Astrocyte of the cerebellum (primary cell): ENCODE measurements at places on chromosomes 6 and 20.

GRCh38 chr6:27239258-27239657 is 8.2 kb upstream of the PRSS16 start:
- DNase-seq = no peak

DNA sequence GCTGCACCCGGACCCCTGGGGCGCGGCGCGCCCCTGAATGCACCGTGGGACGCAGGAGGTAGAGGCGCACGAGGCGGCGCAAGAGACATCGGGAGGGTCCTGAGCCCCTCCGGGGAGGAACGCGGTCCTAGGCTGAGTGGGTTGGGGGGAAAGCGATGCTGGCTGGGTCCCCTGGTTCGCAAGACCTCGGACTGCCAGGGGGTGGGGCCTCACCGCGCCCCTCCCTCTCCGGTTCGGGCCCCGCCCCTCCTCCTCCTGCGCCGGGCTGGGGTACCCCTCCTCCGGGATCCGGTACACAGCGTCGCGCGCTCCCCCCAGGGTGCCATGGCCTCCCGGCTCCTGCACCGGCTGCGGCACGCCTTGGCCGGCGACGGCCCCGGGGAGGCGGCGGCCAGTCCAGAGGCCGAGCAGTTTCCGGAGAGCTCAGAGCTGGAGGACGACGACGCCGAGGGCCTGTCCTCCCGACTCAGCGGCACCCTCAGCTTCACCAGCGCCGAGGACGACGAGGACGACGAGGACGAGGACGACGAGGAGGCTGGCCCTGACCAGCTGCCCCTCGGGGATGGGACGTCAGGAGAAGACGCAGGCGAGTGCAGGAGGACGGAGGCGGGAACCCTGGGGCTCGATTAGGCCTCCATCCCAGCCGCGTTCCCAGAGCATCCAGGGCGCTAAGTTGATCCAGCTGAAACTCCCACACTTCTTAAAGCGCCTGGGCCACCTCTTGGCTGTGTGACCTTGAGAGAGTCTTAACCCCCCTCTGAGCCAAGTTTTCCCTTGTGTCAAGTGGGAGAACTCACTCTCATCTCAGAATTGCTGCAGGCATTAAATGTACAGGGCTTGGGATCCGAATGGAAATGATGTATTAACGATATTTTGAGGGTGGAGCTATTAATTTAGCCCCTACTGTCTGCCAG is 541 bp downstream of the SNX21 start:
- no peak for DNase-seq

GRCh38 chr20:59159493-59160376 is 3.9 kb upstream of the ZNF831 start:
- no peak for DNase-seq

DNA sequence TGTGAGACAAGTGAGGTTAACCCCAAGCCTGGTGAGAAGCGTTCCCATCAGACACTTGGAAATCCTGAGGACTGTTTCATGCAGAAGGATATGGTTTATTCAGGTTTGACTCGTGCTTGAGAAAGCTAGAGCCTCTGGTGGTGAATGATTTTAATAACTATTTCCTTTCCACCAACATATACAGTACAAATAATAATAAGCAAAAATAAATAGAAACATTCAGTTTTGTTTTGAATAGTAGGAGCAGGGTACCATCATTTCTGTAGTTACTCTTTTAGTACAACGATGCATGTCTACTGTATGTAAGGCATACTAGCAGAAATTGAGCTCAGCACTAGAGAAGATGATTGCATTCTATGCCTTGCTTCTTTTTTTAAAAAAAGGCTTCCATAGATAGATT is 33.5 kb downstream of the PLG start:
- no peak for DNase-seq

DNA sequence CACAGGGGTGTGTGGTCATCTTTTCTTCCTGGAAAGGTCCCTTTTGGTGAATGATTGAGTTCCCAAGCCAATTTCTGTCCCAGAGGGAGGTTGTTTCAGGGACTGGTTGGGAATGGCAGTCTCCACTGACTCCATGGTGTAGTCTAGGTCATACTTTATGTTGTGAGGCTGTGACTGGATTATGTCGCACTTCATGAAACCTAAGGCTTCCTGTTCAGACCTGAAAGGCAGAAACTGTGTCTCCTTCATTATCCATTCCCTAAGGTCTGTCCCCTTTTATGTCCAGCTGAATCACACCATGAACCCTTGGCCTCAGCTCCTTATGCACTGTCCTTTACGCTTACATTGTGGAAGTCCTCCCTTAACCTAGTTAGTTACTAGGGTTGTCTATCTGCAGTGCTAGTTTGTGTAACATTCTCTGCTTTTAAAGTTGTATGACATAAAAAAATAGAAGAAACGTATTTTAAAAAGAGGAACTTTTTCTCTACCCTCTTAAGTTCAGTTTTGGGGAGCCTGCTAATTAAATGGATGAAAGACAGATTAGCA is 191.3 kb downstream of the JARID2 start:
- DNase-seq = no peak

DNA sequence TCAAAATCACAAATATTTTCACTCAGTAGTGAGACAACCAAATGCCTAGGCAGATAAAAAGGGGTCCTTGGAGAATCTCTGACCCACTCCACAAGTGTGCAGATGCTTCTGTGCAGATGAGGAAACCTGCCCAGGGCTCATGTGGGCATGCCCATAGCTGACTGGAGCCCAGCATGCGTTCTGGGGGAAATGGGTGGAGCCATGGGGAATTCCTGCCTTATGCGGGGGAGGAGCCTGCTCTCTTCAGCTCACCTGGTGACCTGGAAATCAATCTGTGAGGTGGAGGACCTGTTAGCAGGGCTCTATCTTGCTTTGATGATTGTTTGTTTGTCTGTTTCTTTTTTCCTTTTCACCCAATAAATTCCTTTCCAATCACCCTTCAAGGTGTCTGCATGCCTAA is 23.4 kb upstream of the PLN start:
- DNase-seq = no peak

DNA sequence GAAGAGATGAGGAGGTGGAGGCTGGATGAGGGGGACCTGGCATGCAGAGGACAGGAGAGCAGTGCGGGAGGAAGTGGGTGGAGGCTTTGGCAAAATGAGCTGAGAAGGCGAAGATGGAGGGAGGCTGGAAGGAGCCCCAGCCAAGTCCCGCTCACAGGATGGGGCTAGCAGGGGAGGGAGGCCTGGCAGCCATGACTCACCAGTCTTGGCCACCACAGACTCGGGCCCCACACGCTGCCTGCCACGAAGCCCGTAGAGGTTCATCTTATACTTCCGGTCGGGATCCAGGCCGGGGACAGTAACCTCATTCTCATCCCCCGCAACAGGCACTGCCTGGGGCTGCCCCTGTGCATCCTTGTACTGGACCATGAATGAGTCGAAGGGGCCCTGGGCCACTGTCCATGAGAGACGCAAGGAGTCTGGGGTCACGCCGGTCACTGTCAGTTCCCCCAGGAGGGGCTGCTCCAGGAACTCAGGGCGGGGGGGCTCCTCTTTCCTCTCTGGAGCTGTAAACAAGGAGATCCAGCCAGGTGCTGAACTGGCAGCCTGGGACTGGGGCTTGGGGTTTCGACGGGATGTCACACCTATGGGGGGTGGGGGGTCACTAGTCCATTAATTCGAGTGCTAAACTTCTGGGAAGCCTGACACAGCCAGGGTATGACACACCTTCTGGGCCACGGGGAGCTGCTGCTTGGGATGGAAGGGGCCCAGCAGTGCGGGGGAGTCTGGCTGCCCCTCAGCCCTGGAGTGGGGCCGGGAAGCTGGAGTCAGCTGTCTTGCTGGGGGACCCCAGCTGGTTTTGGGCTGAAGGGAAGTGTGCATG is 27.8 kb downstream of the TNXB start:
- peak; percentile 66 for DNase-seq

DNA sequence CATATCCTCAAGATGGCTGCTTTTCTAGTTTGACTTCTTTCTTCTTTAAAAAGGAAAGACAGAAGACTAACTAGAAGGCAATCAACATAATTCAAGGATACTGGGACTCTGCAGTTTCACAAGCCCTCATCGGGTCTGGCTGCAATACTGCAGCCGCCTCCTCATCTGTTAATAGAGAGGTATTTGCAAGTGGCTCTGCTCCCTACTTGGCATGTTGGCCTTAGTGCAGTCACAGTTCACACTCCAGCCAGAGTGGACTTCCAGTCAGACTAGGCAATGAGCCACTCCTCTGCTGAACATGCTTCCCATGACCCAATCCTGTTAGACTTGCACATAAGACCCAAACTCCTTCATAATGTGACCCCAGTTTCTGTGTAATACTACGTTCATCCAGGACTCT is 141.9 kb upstream of the ENPP5 start:
- no peak for DNase-seq

DNA sequence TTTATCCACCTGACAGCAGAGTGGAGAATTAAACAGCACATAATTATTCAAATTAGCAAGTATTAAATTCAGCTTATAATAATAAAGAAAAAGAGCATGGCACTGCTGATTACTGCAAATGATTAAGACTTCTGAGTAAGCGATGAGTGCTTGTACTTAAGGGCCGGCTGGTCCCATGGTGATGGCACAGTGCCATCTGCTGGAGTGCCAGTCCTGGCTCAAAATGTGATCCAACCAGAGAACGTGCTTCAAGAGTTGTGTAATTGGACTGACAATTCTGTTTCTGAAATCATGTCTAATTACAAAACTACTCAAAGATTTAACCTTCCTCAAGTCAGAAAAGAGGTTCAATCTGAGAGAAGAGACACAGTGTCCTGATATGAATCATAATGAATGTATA is 181.6 kb upstream of the RGS17 start:
- peak; percentile 6 for DNase-seq

DNA sequence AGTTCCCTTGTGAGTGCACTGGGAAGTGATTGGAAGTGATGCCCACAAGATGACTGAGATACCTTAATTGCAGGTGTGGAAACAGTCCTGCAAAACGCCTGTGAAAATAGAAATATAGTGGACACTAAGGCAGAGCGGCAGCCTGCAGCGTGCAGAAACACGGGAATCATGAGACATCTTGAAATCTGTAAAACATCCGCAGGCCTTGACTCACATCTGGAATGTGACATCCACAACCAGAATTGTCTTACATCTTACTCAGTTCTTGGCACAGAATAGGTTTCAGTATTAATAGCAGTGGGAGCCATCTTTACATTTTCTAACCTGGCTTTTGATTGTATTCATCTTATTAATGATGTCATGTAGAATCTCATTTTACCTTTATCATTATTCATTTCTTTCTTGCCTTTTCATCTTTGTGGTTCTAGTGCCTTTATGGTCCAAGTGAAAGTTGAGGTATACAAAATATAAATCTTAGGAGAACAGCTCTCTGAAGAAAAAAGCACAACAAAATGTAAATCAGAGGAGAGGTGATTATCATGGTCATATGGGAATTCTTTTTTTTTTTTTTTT is 44.6 kb downstream of the CDYL start:
- no peak for DNase-seq
